ENCODE measurements at places on chromosomes 5 and 9.

- no peak for DNase-seq
Observed at GRCh38 chr9:6715755-6716643, 41.8 kb upstream of the KDM4C start.

- DNase-seq = no peak
Observed at GRCh38 chr5:56229111-56229510, 4.0 kb downstream of the ANKRD55 start.

GRCh38 chr5:174155706-174156105, 110.2 kb downstream of the NSG2 start:
- no peak for DNase-seq

- DNase-seq = no peak
Observed at GRCh38 chr5:143133721-143134120, 269.8 kb downstream of the NR3C1 start.

GRCh38 chr9:27563738-27564430, 9.4 kb downstream of the C9orf72 start:
- DNase-seq = no peak

DNA sequence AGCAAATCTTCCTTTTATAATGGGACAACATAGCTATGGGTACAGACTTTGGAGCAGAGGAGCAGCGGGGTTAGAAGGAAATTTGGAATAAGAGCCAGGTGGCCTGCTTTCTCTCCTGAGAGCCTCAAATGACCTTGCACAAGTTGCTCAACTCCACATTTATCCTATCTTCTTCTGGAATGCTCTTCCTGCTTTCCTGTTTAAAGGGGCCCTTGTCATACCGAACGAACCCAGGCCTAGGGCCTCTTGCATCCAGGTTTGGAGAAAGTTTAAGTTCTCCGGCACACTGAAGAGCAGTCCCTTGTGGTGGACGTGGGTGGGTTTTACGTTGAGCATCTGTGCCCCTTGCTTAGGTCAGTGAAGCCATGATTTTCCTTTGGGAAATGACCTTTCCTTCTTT, 197.9 kb upstream of the NR3C1 start:
- no peak for DNase-seq

DNA sequence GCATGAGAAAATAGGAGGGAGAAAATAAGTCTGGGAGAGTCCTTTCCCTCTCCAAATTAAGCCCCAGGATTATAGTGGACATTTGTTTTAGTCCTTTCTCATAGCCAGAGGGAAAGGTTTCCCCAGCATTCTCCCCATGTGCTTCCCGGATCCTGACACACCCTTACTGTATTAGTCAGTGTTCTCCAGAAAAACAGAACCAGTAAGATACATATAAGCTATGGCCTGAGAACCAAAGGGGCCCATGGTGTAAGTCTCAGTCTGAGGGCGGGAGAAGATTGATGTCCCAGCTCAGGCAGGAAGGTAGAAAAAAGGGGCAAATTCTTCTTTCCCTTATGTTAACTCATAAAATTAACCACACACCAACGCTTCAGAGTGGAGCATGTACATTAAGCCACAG, 25.6 kb upstream of the SPATA31D4 start:
- DNase-seq = no peak

- peak; percentile 85 for DNase-seq
Observed at GRCh38 chr9:114364134-114365041, 23.4 kb downstream of the AKNA start.

DNA sequence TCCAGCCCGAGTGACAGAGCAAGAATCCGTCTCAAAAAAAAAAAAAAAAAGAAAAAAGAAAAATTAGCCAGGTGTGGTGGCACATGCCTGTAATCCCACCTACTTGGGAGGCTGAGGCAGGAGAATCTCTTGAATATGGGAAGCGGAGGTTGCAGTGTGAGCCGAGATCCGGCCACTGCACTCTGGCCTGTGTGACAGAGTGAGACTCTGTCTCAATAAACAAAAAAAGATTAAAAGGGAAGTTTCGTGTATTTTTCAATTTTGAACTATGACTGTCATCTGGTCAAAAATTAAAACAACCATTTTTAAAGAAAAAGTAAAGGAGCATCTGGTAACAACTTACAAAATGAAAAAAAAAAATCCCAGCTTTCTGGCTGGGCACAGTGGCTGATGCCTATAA, 36.3 kb upstream of the PLIN2 start:
- no peak for DNase-seq

GRCh38 chr9:14780251-14780650, 57.7 kb upstream of the CER1 start:
- DNase-seq = no peak

DNA sequence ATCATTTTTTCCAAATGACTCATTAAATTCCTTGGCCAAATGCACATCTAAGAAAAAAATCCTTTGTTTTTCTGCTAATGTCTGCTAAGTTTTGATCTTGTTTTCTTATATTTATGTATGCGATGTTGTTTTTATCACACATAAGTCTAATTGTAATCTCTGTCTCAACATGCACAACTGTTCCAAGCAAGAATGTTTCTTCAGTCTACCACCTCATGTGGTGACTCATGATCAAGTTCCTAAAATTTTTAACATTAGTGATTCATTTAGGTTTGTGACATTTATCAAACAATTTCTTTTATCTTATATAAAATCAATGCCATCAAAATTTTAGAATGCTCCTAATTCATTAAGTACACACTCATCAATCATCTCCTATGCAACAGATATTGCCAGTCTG, 763.9 kb upstream of the FAM174A start:
- DNase-seq = no peak

- no peak for DNase-seq
Observed at GRCh38 chr5:122877518-122877917, 32.1 kb downstream of the SNX24 start.

DNA sequence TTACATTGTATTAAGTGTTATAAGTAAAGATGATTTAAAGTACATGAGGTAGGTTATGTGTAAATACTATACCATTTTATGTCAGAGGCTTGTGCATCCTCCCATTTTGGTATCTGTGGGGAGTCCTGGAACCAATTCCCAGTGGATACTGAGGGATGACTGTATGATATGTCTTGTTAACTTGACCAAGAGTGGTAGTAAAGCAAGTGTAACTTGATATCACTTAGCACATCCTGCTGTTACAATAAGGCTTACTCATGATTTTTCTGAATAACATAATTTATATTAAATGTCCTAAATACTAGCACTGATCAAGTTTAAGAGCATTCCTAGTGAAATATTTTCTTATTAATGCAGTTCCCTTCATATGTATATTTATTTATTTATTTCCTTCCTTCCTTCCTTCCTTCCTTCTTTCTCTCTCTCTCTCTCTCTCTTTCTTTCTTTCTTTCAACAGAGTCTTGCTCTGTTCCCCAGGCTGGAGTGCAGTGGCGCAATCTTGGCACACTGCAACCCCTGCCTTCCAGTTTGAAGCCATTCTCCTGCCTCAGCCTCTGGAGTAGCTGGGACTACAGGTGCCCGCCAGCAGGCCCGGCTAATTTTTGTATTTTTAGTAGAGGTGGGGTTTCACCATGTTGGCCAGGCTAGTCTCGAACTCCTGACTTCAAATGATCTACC, 7.5 kb downstream of the NDFIP1 start:
- no peak for DNase-seq

DNA sequence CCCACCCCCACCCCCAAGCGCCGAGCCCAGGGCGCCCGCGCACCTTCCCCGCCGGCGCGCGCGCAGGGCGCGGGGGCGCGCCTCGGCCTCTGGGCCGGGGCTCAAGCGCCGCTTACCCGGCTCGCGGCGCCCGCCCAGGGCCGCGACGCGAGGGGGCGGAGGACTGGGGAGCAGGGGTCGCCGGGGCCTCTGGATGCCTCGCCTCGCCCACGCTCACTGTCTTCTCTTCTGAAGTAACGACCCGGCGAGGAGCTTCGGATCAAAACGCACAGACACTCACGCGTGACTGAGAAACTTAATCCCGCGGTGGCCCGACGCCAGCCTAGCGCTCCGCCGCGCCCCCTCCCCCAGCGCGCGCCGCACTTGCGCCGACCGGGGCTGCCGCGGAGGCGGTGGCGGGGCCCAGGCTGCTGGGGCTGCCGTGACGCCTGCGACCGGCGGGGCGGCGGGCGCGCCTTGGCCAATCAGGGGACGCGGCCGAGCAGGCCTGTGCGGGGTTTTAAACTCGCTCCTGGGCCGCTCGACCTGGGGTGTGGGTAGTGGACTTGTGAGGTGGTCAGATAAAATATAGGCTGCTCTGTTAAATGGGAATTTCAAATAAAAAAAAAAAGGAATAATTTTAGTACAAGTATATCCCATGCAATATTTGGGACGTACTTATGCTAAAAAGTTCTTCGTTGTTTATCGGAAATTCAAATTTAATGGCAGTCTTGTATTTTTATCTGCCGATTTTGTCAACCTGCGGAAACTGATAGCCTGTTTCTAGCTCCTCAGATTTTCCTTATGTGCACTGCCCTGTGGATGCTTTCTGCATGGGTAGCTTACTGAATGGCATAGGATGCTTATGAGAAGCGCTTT, at the start of gene MPDZ:
Gene MPDZ, minus strand, starts transcription at position 409 of the 858 bp plus-strand sequence. CDS start 29,377 bp downstream, outside the sequence.
- no peak for DNase-seq

DNA sequence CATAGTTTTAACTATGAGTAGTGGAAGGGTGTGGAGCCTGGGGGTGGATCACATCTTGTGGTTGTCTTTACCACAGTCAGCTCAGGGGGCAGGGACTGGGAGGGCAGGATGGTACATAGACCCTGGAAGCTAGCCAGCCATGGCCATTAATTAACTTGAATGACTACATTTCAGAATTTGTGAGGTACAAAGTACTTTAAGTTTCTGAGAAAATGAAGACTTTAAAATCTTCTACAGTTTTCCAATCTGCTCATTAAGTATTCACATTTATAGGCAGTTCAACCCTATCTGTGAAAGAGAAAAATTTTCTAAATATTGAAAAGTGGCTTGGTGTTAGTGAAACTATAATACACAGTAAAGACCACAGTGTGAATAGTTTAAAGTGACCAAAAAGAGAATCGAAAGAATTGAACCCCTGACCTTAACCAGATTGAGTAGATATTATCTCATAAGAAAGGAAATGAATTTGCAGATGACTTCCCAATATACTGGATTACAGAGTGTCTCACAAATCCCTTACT, 234.2 kb upstream of the MEF2C start:
- DNase-seq = no peak

DNA sequence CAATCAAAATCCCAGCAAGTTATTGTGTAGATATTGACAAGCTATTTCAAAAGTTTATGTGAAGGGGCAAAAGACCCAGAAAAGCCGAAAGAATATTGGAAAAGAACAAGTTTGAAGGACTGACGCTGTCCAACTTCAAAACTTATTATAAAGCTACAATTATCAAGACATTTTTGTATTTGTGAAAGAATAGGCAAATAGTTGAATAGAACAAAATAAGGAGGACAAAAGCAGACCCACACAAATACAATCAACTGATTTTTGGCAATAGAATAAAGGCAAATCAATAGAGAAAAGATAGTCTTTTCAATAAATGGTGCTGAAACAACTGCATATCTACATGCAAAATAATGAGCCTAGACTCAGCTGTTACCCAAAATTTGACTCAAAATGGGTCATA, 807.7 kb upstream of the CDH6 start:
- DNase-seq = no peak

GRCh38 chr9:35593581-35593980, 11.5 kb upstream of the TESK1 start:
- no peak for DNase-seq

DNA sequence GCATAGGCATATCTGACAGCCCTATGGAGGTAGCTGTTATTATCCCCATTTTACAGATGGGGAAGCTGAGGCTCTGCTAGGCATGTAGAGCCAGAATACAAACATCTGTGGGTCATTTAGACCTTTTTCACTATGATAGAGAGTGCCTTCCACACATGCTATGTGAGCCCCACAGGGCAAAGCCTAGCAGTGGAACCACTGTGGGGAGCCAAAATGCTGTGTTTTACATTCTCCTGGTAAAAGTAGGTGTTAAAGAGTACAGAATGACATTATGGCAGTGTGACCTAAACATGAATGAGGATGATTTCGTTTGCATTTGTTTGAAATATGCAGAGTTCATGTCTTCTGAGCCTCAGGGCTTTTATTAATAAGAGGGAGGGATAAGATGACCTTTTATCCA, 265.2 kb downstream of the MAST4 start:
- DNase-seq = no peak

DNA sequence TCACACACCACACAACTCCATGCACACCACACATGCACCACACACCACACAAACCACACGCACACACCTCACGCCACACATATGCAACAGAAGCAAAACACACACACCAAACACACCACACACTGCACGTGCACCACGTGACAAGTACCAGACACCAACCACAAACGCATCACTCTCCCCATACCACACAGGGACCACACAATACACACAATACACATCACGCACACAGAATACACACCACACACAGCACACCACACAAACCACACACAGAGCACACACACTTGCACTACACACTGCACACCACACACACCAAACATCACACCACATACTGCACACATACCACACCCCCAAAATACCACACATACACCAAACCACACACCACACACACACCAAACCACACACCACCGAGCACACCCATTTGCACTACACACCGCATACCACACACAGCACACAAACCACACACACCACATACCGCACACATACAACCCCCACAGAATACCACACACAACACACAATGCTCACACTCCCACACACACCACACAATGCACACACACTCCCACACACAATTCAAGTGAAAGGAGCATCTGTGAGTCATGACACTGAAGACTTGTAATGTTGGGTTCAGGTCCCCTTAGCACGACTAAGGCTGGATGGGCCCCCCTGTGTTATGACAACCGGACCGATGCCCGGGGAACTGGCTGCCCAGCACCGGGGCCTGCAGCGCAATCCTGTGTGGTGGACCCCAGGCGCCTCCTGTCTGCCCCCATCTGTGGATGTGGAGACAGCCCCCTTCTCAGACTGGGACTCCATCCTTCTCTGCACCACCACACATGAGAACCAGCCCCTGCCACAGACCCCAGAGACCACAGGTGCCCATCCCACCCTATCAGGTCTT, 6.0 kb upstream of the ZDHHC11 start:
- DNase-seq = no peak

DNA sequence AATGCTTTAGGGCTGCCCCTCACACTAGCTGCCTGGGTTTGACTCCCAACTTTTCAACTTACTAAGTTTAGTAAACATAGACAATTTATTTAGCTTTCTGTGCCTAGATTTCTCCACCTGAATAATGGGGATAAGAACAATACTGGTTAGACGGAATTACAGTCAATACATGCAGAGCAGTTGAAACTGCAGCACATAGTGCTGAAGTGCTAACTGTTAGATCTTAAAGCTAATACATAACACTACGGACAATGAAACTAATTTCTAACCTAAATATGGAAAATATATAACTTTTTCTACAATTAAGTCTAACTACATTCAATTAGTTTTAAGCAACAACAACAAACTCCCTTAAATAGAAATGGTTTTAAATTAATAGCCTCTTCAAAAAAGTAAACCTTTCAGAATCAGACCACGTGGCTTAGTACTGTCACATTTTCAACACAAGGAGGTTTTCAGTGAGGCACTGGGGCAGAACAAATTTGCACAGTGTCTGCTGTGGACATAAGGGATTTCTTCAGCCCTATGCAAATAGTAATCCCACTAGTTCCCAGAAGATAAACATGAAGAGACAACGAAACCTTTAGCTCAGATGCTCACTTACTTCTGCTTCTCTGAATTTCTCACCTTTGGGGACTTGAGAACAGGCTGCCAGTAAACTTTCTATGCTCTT, 293.4 kb downstream of the EDIL3 start:
- no peak for DNase-seq

- DNase-seq = no peak
Observed at GRCh38 chr9:70498866-70499265, 84.4 kb upstream of the KLF9 start.

- peak; percentile 80 for DNase-seq
Observed at GRCh38 chr5:143506836-143507552, 103.5 kb upstream of the NR3C1 start.

- no peak for DNase-seq
Observed at GRCh38 chr5:120327180-120327579, 136.9 kb upstream of the PRR16 start.

All from AG04449 (cell line).